Ascending aorta (tissue), 2 donors: ENCODE measurements at places on chromosomes 2 and 18. TPM values are rescaled to one million over a fixed set of nuclear protein-coding genes. Genes with fewer than 3 reads are reported as not detected.
A peak's percentile ranks its signal among the peaks of the same experiment; 100 is the strongest.

SH3RF3 gene
- total RNA-seq = 53.5 TPM

OXER1 gene
- total RNA-seq = 0.32 TPM

DNA sequence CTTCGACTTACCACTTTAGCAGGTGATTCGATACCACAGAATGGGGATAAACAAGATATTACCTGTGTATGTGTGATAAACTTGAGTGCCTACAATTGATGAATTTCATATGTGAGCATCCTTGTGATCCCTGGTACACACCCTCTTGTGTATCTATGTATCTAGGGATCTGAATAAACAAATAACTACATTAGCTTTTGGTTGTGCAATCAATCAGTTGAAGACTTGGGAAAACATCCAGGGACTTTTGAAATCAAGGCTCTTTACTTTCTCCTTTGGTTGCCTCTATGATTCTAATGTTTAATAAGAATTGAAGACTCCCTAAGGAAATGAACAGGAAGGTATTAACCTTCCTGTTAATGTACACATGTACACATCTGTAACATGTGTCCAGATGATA lies 97.3 kb upstream of the DCC start:
- H3K4me3 ChIP-seq = no peak overlapping the region
- H3K27ac ChIP-seq = no peak overlapping the region
- DNase-seq = no peak
- H3K4me1 ChIP-seq = no peaks in the 10 kb centered on the region
- no peaks in the 10 kb centered on the region for H3K36me3 ChIP-seq

DNA sequence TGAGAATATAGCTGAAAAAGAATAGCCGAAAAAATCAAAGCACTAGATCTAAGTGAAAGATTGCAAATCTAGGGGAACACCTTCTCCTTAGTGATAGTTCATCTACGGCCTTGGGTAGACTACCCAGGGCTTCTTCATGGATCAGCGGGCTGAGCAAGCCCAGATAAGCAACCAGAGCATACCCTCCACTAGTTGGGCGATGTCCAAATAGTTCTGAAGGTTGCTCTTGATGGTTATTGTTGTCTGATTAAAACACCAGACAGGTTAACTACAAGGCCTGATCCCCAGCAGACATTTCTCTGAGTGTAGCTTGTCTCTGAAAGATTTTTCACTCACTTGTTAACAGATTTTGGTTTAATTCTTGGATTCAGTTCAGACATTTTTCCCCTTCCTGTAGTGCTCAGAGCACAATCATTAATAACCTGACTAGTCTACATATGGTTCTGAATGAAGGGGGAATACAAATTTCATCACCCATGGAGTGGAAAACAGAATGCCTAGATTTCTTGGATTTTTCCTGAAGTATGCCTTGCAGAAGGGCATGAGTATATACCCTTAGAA lies 99.6 kb downstream of the BABAM2 start:
- no peak for DNase-seq
- H3K4me1 ChIP-seq = no peaks in the 10 kb centered on the region
- no peaks in the 10 kb centered on the region for H3K27me3 ChIP-seq
- no peak overlapping the region for H3K4me3 ChIP-seq

DNA sequence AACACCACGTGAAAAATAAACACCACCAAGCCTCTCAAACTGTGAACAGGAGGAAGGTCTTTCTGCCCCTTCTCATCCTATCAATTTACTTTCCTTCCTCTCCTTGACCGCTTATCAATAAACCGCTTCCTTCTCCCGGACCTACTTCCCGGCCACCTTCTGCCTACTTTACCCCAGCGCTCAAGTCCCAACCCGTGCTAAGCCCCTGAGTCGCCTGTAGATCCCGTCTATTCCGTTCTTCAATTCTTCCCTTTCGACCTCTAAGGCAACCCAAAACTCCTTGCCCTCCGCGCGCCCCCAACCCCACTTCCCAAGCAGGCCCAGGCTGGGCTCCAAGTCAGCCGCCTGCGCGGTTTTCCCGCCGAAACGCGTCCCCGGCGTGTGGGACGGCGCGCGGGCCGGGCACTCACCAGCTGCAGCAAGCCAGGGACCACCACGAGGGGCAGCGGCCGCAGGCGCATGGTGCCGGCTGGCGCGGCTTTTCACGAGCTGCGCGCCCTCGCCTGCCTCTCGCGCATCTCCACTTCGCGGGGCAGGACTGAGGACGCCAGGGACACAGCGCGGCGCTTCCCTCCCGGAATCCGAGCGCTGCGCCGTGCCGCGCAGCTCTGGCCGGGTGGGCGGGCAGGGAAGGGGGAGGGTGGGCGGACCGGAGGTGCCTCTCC lies at the start of gene NXPH2:
Gene NXPH2 (minus strand): TSS at position 610 of the 665 bp plus-strand sequence. CDS start 149 bp downstream, at position 461.
- peak within 1 kb of the TSS; percentile 65 for H3K4me3 ChIP-seq
- H3K27ac ChIP-seq = no peak within 1 kb of the TSS
- peaks cover 4% of the 10 kb centered on the region for H3K27me3 ChIP-seq
- H3K36me3 ChIP-seq = no peaks in the 10 kb centered on the region

REG1B gene
- not detected for total RNA-seq

DNA sequence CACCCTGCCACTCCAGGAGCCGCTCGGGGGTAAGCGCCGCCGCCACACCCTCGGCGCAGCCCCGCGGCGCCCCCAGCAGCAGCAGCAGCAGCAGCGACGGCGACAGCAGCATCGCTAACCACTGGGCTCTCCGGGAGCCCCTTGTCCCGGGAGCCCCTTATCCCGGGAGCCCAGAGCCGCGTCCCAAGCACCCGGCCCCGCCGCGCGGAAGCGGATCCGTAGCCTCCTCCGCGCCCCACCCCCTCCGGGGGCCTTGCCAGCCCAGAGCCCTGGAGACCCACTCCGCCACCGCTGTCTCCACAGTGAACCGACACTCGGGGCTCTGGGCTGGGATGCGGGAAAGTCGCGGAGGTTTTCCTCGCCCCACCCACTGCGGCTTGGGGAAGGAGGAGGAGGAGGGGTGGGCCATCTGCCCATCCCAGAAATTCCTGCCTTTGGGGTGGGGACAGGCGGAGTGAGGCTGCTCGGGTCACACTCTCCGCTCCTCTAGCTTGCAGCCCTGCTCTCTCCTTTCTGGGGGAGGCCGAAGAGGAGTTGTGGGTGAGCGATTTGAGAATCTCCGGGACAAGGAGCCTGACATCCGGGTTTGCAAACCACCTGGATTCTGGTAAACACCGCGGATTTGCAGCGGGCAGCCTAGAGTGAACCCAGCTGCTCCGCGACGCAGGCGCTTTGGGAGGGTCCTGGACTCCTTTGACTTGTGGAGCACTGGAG lies at the start of gene PLA2R1:
Gene PLA2R1 (minus strand): TSS at position 324 of the 714 bp plus-strand sequence. CDS start 212 bp downstream, at position 112.
- H3K27ac ChIP-seq = peak within 1 kb of the TSS; percentile 65
- DNase-seq = peak; percentile 78
- H3K27me3 ChIP-seq = no peaks in the 10 kb centered on the region
- peak within 1 kb of the TSS; percentile 66 for H3K4me3 ChIP-seq
- no peaks in the 10 kb centered on the region for H3K36me3 ChIP-seq
- peaks cover 19% of the 10 kb centered on the region for H3K4me1 ChIP-seq

DNA sequence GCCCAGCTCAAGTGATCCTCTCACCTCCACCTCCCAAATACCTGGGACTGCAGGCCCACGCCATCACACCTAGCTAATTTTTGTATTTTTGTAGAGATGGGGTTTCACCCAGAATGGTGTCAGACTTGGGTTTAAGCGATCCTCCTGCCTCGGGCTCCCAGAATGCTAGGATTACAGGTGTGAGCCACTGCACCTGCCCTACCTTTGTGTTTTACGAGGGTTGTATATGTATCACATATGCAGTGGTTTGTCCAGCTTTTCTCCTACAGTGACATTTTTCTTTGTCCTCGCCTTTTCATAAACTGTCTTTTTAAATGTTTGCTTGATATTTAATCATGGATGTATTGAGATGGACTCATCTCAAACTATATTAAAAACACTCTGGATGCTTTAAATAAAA lies 38.5 kb downstream of the AGAP1 start:
- H3K27ac ChIP-seq = no peak overlapping the region
- H3K4me1 ChIP-seq = no peaks in the 10 kb centered on the region
- H3K4me3 ChIP-seq = no peak overlapping the region
- H3K27me3 ChIP-seq = no peaks in the 10 kb centered on the region

SERPINB5 gene
- not detected for total RNA-seq

GRCh38 chr2:68837861-68838341 lies 33.3 kb downstream of the BMP10 start:
- no peaks in the 10 kb centered on the region for H3K27me3 ChIP-seq
- no peak for DNase-seq
- H3K27ac ChIP-seq = no peak overlapping the region
- peaks cover 3% of the 10 kb centered on the region for H3K4me1 ChIP-seq

COL3A1 gene
- total RNA-seq = 411 TPM

DNA sequence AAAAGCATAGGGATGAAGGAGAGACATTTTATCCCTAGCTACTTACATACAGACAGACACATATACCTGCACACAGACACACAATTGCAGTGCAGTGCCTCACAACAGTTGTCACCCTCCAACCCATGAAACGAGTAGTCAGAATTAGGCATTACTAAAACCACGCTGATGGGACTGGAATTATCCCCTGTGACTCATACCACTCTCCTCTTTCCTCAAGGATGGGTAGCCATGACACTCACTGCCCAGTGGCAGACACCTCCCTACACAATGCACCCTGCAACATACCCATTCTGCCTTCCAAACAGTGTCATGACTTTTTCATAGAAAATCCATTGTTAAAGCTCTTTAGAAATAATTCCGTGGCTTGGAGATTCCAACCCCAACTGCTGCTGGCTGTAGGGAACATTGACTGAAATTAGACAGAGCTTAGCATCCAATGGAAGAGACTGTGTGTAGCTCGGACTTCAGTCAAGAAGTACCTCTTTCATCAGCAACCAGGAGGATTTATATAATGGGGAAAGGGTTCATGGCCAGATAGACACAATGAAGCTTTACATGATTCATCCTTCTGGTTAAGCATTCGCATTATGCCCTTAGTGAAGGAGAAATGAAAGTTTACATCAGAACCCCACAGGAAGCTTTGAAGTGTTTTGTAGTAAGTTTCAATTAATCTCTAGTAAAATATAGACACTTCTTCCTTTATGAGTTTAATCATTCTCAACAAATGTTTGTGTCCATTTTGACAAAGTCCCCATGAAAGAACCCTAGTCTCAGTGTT lies 155.2 kb downstream of the FBXO15 start:
- no peak for DNase-seq
- no peaks in the 10 kb centered on the region for H3K36me3 ChIP-seq
- H3K4me1 ChIP-seq = no peaks in the 10 kb centered on the region

GRCh38 chr2:85326406-85327159 lies 1.2 kb downstream of the TGOLN2 start:
- peak overlapping the region; percentile 96 for H3K27ac ChIP-seq
- DNase-seq = no peak
- peaks cover 37% of the 10 kb centered on the region for H3K36me3 ChIP-seq
- no peaks in the 10 kb centered on the region for H3K27me3 ChIP-seq

DNA sequence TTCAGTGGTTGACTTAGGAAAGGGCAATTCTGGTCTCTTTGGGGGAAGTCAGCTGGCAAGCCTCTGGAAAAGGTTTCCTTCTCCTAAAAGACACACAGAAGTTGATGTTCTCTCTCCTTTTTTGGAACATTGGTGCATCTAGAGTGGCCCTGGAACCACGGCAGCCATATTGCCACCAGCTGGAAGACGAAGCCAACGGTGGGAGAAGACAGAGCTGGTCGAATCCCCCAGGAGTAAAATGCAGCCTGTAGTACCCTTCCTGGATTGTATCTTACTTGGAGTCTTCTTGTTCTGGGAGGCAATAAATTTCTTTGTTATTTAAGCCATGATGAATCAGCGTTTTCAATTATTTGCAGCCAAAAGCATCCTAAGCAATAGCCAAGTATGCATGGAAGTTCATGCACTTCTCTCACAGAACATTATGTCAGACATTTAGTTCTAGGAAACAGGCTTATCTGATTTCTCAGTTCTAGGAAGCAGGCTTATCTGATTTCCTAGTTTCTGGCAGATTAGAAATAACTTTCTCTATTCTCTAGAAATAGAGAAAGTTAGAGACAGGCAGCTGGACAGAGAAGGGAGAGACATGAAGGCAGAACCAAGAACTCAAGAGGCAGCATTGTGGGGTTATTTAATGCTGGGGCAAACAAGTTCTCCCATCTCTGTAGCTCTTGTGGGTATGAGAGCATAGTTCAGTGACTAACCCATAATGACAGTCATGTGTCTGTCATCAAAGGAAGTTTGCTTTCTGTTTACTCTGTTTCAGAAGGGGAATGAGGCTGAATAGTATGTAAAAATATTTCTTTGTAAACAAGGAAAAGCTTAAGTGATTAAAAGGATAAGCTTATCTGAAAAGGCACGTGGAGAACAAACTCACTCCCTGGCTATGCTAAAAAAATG lies 40.5 kb upstream of the NABP1 start:
- no peak overlapping the region for H3K27ac ChIP-seq
- H3K4me1 ChIP-seq = peaks cover 12% of the 10 kb centered on the region
- no peaks in the 10 kb centered on the region for H3K36me3 ChIP-seq
- DNase-seq = no peak
- H3K27me3 ChIP-seq = no peaks in the 10 kb centered on the region

IMP4 gene
- total RNA-seq = 97.9 TPM

DNA sequence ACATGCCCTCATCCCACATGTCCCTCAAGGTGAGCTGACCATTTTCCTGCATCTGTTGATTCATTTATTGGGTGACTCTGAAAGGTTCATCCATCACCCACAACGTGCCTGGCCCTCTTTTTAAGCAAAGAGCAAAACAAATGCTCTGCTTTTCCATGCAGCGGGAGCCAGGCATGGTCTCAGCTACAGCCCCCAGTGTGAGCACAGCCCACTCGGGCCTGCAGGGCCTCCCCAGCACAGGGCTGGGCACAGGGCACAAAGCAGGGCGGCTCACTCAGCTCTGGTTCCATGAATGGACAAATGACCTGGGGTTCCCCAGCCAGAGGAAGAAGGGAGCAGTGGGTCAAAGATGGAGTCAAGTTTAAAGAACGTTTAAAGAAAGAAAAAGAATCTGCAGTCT lies 24.1 kb upstream of the OTOS start:
- H3K36me3 ChIP-seq = no peaks in the 10 kb centered on the region
- no peak overlapping the region for H3K4me3 ChIP-seq

DNA sequence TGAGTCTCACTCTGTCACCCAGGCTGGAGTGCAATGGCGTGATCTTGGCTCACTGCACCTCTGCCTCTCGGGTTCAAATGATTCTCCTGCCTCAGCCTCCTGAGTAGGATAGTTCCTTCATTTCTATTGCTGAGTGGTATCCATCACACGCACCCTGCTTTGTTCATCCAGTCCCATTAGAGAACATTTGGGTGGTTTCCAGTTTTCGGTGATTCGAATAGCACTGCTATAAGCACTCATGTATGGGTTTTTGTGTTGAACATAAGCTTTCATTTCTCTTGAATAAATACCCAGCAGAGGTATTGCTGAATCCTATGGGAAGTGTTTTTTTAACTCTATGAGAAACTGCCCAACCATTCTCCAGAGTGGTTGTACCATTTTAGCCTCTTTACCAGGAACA lies 147.3 kb downstream of the DDX1 start:
- H3K27me3 ChIP-seq = no peaks in the 10 kb centered on the region
- no peaks in the 10 kb centered on the region for H3K36me3 ChIP-seq
- H3K4me3 ChIP-seq = no peak overlapping the region
- DNase-seq = no peak
- H3K4me1 ChIP-seq = no peaks in the 10 kb centered on the region

- H3K4me1 ChIP-seq = no peaks in the 10 kb centered on the region
- no peaks in the 10 kb centered on the region for H3K36me3 ChIP-seq
- no peak overlapping the region for H3K4me3 ChIP-seq
These were observed 55.0 kb downstream of the PMAIP1 start for GRCh38 chr18:59954755-59955156.

SCN7A gene
- 2.9 TPM for total RNA-seq

HTR2B gene
- total RNA-seq = 0.75 TPM

- H3K4me1 ChIP-seq = no peaks in the 10 kb centered on the region
- H3K36me3 ChIP-seq = no peaks in the 10 kb centered on the region
- H3K27me3 ChIP-seq = no peaks in the 10 kb centered on the region
- no peak overlapping the region for H3K27ac ChIP-seq
- no peak overlapping the region for H3K4me3 ChIP-seq
- DNase-seq = no peak
These were observed 74.7 kb upstream of the KCNJ3 start for GRCh38 chr2:154623819-154624218.
